ENCODE measurements at places on chromosomes 7 and 10. TPM values are rescaled to one million over a fixed set of nuclear protein-coding genes. Genes with fewer than 3 reads are reported as not detected.

- H3K36me3 ChIP-seq = peaks cover 27% of the 10 kb centered on the region
- H3K4me1 ChIP-seq = peaks cover 17% of the 10 kb centered on the region
- peak; percentile 27 for DNase-seq
- H3K27ac ChIP-seq = peak overlapping the region; percentile 96
These were observed 557 bp downstream of the BAG3 start for GRCh38 chr10:119651514-119652360.

DNA sequence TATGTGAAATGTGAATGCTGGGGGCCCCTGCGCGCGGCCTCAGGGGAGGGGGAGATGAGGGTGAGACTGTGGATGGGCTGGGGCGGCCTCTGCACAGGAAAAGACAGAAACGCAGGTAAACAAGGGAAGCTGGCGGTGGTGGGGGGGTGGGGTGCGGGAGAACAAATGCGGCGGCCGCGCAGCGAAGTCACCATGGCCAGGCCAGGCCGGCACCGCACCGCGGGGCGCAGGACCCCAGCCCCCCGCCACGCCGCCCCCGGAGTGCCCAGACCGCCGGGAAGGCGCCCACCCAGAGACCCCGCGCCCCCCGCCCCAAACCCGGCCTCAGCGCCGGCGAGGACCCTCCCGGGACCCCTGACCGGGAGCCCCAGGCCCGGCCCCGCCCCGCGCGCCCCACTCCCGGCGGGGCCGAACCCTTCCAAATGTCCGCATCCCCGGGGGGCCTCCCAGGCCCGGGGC is 14.5 kb upstream of the DNAAF5 start:
- peaks cover 9% of the 10 kb centered on the region for H3K4me1 ChIP-seq
- peaks cover 16% of the 10 kb centered on the region for H3K36me3 ChIP-seq
- DNase-seq = no peak
- no peaks in the 10 kb centered on the region for H3K27me3 ChIP-seq
- H3K4me3 ChIP-seq = no peak overlapping the region
- no peak overlapping the region for H3K27ac ChIP-seq

DNA sequence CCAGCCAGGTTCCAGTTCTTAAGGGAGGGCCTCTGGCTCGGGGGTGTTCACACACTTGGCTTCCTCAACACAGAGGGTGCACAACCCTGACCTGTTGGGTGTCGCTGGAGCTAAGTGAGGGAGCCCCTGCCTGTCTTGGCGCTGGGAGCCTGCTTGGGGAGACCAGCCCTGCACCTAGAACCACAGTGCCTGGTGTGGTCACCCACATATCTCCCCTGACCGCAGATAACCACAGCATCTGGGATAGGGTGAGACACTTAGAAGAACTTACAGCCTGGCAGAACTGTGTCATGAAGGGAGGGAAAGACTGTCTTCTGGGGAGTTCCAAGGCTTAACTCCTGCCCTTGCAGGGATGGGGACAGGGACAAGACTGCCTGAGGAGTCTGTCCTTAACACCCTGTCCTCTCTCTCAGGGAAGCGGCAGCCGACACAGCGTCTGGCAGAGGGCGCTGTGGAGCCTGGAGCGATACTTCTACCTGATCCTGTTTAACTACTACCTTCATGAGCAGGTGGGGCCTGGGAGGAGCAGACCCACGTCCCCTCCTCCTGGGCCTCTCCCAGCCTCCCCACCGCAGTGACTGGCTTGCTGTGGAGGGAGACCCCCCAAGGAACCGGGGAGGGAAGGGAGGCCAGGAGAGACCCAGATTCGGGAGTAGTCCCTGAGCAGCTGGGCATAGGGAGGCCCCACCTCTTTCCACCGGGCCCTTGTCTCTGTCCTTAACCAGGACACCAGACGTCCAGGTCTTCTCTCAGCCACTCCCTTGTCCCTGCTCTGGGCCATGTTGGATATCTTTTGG is 59.0 kb downstream of the PALD1 start:
- no peak overlapping the region for H3K27ac ChIP-seq

DNA sequence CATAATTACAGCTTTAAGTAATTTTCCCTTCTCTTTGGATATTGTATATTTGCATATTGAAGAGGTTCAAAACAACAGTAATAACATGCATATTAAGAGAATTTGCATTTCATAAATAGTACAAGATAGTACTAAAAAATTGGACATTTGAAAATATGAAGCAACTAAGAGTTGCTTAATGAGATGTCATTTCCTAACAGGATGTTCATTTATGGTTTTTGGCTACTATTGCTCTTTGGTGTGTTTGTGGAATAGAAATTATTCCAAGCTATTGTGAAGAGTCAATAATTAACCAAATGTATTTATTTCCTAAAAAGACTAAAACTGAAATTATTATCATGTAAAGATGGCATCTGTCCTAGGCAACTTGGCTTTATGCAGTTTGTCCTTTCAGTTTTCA is 4.1 kb upstream of the SGCE start:
- no peak overlapping the region for H3K27ac ChIP-seq
- DNase-seq = no peak
- H3K4me1 ChIP-seq = no peaks in the 10 kb centered on the region
- H3K4me3 ChIP-seq = no peak overlapping the region

- H3K27ac ChIP-seq = no peak overlapping the region
- no peak for DNase-seq
- no peaks in the 10 kb centered on the region for H3K36me3 ChIP-seq
- no peak overlapping the region for H3K4me3 ChIP-seq
- no peaks in the 10 kb centered on the region for H3K4me1 ChIP-seq
These were observed 645.7 kb downstream of the PHTF2 start for GRCh38 chr7:78444267-78444666.

- no peaks in the 10 kb centered on the region for H3K27me3 ChIP-seq
- no peak overlapping the region for H3K27ac ChIP-seq
- H3K4me3 ChIP-seq = no peak overlapping the region
These were observed 282.5 kb upstream of the NRP1 start for GRCh38 chr10:33616956-33617355.

DNA sequence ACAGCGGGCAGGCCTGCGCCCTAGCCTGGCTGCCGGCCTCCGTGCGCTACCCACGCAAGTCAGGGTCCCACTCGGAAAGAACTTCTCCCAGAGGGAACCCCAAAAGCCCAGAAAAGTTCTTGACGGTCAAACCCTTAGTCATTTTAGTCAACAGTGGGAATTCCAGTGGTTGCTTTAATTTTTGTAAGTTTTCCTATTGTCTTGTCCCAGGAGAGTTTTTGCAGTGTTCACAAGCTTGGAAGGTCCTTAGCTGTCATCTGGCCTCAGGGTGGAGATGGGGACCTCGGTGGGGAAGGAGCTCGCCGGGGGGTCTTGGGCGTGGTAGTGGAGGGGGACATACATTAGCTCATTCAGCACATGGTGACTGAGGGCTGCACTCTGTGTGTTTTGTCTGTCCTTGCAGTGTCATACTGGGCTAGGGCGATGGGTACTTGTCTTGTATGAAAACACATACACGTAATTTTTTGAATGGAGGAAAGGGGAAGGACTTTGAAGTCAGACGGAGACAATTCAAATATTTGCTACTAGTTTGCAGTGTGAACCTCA is 736 bp downstream of the MINDY4 start:
- H3K4me1 ChIP-seq = peaks cover 24% of the 10 kb centered on the region
- H3K27ac ChIP-seq = peak overlapping the region; percentile 82
- peak; percentile 56 for DNase-seq
- H3K27me3 ChIP-seq = no peaks in the 10 kb centered on the region
- H3K4me3 ChIP-seq = peak overlapping the region; percentile 71

GRCh38 chr10:33676606-33677339 is 342.3 kb upstream of the NRP1 start:
- H3K4me1 ChIP-seq = no peaks in the 10 kb centered on the region
- H3K27ac ChIP-seq = no peak overlapping the region
- DNase-seq = no peak
- no peaks in the 10 kb centered on the region for H3K36me3 ChIP-seq
- H3K4me3 ChIP-seq = no peak overlapping the region

DNA sequence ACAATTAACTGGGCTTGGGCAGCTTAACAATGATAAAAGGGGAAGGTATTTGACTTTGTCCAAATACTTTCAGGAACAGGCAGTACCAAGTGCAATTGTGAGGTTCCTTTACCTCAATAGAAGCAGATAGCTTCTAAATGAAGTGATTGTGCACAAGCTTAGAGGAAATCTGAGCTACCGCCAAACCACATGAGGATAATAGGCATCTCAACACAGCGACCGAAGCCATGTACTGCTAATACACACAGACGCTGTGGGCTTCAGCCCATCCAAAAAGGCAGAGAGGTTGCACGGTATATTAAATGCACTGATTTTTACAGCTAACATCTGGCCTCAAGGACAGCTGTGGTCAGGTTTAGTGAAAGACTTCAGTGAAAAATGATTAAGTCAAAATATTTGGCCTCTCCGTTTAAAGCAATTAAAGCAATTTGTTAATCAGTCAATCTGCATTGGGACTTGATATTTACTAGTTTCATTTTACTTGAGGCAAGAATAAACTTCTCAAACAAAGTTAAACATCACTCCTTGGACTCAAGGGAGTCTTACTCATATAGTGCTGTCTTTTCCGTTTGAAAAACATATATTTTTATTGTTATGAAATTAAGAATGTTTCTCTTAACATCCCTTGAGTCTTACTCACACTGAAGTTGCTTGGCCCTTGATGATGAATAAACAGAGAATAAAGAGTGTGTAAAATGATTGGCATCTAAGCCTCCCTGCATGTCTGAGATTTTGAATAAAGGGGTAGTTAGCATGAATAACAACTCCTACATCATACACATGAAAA is 306.3 kb downstream of the C7orf25 start:
- DNase-seq = no peak
- H3K4me1 ChIP-seq = no peaks in the 10 kb centered on the region
- no peaks in the 10 kb centered on the region for H3K27me3 ChIP-seq
- no peaks in the 10 kb centered on the region for H3K36me3 ChIP-seq
- no peak overlapping the region for H3K4me3 ChIP-seq

DNA sequence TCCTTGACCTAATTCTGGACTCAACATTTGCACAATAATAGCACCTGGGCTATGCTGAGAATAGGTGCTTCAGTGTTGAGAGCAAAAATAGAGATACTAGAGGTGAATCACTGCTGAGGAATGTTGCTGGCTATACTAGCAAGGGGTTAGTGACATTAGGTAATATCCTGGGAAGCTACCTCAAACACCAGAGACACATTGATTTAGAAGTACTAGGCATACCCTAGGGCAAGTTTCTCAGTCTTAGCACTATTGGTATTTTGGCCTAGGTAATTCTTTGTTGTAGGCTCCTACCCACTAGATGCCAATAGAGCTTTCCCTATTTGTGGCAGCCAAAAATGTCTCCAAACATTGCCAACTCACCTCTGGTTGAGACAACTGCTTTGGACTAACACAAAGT is 484.0 kb upstream of the MBL2 start:
- DNase-seq = no peak
- H3K27ac ChIP-seq = no peak overlapping the region
- H3K4me1 ChIP-seq = no peaks in the 10 kb centered on the region
- H3K27me3 ChIP-seq = no peaks in the 10 kb centered on the region
- no peaks in the 10 kb centered on the region for H3K36me3 ChIP-seq
- no peak overlapping the region for H3K4me3 ChIP-seq

GRCh38 chr7:142301923-142302550 is 44.2 kb upstream of the PRSS58 start:
- no peaks in the 10 kb centered on the region for H3K27me3 ChIP-seq
- H3K4me3 ChIP-seq = no peak overlapping the region
- H3K4me1 ChIP-seq = no peaks in the 10 kb centered on the region
- no peaks in the 10 kb centered on the region for H3K36me3 ChIP-seq

- H3K27ac ChIP-seq = no peak overlapping the region
- no peaks in the 10 kb centered on the region for H3K4me1 ChIP-seq
- H3K27me3 ChIP-seq = no peaks in the 10 kb centered on the region
- no peak for DNase-seq
- no peak overlapping the region for H3K4me3 ChIP-seq
These were observed 22.9 kb upstream of the NEBL start for GRCh38 chr10:20920061-20920460.

GRCh38 chr10:63042256-63042655 is 90.9 kb upstream of the NRBF2 start:
- H3K27me3 ChIP-seq = no peaks in the 10 kb centered on the region
- H3K27ac ChIP-seq = no peak overlapping the region
- H3K4me3 ChIP-seq = no peak overlapping the region
- no peak for DNase-seq
- no peaks in the 10 kb centered on the region for H3K4me1 ChIP-seq
- H3K36me3 ChIP-seq = no peaks in the 10 kb centered on the region

Gene SPDYE16
- total RNA-seq = not detected

Gene TRIM50
- total RNA-seq = 0.11 TPM

Gene EIF3B
- 387 TPM for total RNA-seq

Gene ZNF277
- total RNA-seq = 20.3 TPM
